ENCODE measurements at places on chromosomes 4 and X.
A peak's percentile ranks its signal among the peaks of the same experiment; 100 is the strongest.

DNA sequence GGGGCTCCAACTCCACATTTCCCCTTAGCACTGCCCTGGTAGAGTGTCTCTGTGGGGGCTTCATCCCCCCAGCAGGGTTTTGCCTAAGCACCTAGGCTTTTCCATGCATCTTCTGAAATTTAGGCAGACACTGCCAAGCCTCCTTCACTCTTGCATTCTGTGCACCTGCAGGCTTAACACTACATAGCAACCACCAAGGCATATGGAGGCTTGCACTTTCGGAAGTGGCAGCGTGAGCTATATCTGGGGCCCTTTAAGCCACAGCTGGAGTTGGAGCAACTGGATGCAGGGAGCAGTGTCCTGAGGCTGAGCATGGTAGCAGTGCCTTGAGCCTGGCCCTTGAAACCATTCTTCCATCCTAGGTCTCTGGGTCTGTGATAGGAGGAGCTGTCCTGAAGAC, 214.8 kb upstream of the RPL34 start:
- no peak for DNase-seq

- no peak for DNase-seq
These were observed 1392.8 kb upstream of the TENM3 start for GRCh38 chr4:180850318-180850940.

DNA sequence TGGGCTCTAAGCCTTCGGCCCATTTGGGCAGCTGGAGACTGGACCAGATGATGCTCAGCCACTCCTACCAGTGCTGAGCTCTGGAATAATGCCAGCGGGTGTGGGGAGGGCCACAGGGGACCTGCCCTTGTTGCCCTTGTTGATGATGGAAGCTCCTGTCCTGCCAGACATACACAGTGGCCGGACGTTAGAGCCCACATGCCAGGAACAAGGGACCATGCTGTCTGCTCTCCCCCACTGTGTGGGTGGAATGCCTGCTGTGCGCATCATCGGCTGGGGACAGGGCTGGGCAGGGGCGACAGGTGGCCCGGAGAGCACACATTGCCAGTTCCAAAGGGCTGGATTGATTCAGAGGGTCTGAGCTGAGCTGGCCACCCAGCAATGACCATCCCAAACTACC, 2.0 kb downstream of the ABLIM2 start:
- DNase-seq: no peak

GRCh38 chrX:35622601-35623000, 175.5 kb upstream of the MAGEB16 start:
- no peak for DNase-seq

GRCh38 chr4:7210824-7211223, 18.5 kb downstream of the SORCS2 start:
- DNase-seq: no peak

- no peak for DNase-seq
These were observed 2.1 kb downstream of the KLHL34 start for GRCh38 chrX:21655901-21656586.

DNA sequence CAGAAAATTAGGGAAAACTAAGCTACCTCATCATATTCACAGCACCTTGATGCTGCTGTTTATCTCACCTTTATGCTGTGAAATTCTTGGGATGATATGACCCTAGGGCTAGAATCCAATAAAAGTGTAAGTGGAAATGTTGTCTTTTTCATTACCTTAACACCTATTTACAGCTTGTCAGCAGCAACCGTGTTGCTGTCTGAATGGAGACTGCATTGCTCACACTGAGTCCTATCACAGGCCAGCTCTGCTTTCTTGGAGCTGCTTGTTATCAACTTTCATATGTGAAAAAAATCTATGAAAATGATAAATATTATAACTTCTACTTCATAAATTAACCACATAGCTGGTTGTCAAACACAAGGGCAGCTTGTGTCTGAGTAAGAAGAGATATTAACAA, 789.5 kb downstream of the TECRL start:
- no peak for DNase-seq

GRCh38 chrX:16785247-16786138, 773 bp upstream of the TXLNG start:
- DNase-seq: no peak

DNA sequence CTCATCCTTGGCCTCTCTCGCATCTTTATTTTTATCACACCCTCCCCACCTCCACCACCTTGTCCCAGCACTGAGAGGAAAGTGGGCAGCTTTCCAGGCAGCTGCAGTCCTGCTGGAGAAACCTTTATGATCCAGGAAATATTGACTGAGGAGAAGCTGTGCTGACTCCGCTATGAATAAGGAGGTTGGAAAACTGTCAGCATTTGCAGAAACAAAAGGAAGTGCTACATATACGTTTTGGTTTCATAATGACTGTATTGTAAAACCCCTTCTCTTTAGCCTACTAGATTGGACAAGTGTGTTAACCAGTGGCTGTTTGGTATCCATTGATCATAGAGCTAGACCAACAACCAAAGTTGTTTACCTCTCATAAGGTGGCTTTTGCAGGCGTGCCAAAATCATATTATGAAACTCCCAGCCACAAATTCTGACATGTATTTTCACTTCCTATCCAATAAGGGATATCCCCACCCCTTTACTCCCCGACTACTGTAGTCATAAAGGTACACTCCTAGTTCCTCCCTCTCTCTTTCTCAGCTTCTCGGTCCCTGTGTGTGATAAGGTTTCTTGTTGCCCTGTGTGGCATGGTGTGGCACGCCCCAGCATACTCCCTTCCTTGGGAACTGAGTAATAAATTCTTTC, 88.4 kb downstream of the GPR143 start:
- no peak for DNase-seq

DNA sequence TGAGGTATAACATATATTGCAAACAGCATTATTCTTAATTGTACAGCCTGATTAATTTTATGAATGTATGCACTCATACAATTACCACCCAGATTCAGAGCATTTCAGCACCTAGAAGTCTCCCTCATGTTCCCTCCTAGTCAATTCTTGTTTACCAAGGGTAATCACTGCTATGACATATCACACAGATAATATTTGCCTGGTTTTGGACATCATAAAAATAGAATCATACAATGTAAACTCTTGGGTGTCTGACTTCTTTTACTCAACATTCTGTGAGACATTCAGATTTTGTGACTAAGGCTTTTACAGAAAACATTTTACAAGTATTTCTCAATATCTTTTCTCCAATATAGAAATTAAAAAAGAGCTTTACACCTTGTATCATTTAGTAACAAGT, 66.9 kb downstream of the PTPN13 start:
- no peak for DNase-seq

GRCh38 chr4:138673053-138673452, 342.5 kb upstream of the NOCT start:
- DNase-seq: no peak

GRCh38 chrX:100636321-100636991, at the start of gene TSPAN6:
Gene TSPAN6, minus strand, starts transcription at chrX:100636806. Its CDS starts 112 bp downstream, at chrX:100636694.
- DNase-seq: peak; percentile 87

GRCh38 chrX:123884809-123885408, 25.1 kb downstream of the XIAP start:
- peak; percentile 71 for DNase-seq

GRCh38 chr4:79292008-79292407, 33.9 kb downstream of the NAA11 start:
- DNase-seq: no peak

DNA sequence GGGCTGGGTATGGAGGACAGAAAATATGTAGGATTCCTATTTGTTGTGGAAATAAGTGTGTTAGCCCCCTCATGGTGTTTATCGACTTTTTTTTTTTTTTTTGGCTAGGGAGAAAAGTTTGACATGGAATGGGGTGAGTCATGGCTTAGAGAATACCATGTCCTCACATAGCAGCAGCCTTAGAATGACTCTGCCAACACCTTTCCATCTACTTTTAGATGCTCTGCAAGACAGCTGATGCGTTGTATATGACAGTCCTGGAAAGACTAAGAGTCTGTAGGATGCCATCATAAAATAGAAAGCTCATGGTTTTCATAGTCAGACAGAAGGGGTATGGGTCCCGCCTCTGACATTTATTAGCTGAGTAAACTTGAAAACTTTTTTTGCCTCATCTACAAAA, 37.7 kb downstream of the MTTP start:
- DNase-seq: no peak

DNA sequence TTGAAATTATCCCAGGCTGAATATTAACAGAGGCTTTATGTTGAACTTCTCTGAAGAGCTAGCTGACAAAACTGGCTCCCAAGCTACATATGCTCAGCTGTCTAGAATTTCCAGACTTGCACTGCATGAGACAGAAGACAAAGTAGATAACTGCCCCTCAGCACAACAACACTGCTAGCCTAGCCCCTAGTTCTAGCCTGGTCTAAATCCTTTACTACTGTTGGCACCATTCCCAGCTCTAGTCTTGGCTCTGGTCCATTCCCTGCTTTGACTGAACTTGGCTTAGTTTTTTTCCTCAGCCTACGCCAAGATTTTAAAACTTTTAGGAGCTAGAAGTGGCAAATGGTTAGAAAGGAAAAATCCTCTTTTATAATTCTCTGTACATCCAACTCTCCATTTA, 7.6 kb upstream of the OPHN1 start:
- DNase-seq: peak; percentile 53

- DNase-seq: no peak
These were observed 156.3 kb downstream of the GASK1B start for GRCh38 chr4:158016511-158016910.

DNA sequence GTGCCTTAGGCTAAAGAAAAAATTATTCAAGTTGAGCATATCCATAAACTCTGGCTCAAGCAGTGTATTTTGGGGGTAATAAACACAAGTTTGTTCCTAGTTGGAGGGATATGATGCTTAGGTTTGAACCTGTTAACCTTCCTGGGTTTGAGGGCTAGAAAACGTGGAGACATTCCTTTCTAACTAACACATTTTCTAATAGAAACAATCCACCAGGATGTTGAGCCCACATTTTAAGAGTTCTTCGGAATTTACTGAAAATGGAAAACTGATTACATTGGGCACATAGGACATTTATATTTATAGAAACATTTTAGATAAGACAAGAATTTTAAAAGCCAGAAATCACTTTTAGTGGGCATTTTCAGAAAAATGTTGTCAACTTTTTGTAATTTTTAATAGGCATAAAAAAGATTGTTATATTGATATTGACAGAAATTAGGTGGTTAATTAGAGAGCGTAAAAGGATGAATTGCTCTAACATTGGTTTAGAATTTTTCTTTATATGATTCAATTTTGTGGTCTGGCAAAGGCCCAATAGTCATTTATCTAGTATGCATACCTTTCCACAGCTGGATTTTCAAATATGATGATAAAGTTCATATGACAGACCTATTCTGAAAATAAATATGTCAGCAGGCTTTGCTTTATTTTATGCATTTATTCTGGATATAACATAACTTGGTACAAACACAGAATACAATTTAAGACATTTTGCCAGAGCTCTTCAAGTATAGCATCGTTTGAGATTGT, 49.2 kb downstream of the CEP44 start:
- DNase-seq: no peak

DNA sequence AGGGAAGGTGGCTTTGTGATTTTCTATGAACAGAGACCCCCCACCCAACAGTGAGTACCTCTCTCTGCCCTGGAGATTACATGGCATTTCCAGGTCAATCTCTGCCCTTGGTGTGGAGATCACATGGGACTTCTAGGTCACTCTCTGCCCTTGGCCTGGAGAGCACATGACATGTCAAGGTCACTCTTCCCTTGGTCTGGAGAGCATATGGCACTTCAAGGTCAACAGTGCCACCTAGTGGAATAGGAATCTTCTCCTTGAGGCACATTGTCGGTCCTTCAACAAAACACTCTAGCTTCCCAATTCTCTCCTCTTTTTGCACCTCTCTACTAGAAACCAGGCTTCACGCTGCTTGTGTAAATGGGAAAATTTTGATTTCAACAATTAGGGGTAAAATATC, 66.2 kb upstream of the TACR3 start:
- peak; percentile 22 for DNase-seq

DNA sequence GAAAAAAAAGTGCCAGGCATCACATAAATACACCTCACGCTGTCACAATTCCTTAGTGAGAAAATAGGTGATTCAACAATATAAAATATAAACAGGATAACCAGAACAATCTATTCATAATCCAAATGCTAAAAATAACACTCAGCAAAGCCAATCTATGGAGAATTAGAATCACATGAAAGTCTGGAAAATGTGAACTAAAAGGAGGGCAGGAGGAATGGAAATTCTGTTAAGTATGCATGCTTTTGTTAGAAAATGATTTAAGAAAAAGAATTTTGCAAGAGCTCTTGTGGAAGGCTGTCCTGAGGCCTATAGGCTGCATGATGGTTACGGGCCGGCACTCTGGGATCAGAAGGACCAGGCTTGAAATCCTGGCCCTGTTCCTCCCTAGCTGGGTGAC, 70.6 kb upstream of the PROM1 start:
- DNase-seq: no peak

DNA sequence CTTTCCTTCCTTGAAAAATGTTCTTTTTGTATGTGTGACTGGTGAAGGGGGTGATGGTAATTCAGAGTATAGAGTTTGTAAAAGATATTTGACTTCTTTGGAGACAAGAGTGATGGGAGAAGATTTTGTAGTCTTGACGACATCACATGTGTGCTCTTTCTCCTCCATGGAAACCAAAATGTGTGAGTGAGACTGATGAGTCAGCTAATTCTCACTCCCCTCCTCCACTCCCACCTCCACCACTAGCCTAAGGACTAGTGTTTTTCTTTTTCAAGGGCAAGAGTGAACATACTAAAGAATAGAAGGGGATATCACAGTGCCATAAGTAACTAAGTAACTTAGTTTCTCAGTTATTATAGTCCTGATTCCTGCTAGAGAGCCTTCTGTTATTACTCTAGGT, 14.0 kb upstream of the DGKK start:
- DNase-seq: no peak

DNA sequence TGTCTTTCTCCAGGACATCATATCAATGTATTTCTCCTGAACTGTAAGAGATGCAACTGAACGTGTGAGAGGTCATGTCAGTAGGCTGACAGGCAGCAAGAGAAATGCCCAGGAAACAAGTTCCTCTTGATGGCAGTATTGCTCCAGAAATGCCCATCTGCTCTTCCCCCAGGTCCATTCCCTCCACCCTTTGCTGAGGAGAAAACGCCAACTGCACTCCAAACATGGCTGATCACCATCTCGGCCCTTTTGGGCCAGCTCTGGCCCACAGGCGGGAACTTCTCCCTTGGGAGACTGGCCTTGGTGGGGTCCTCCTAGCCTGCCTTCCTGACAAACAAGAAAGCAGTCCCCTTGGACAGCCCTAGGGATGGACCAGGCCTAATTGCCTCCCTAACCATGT, 276.5 kb upstream of the AGTR2 start:
- no peak for DNase-seq

- peak; percentile 1 for DNase-seq
These were observed 6.8 kb downstream of the GABRA3 start for GRCh38 chrX:152444338-152444737.

DNA sequence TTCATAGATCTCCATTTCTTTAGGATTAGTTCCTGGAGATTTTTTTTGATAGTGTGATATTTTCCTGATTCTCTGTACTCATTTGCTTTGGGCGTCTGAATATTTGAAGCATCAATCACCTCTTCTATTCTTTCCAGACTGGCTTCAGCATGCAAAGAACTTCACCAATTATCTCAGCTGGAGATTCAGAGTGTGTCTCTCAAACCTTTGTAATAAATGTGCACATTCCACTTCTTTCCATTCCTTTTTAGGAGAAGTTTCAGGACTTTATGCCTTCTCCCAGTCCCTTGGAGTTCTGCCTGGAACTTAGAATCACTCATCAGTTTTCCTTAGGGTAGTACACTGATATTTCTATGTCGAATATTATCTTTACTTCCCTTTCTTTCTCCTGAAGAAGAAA, 334.8 kb downstream of the TEX13C start:
- no peak for DNase-seq

- DNase-seq: no peak
These were observed 139.7 kb upstream of the SPRY1 start for GRCh38 chr4:123256901-123257300.

GRCh38 chr4:157514711-157515110, 294.2 kb downstream of the GRIA2 start:
- peak; percentile 8 for DNase-seq
